ENCODE measurements at places on chromosomes 5 and 9.

GRCh38 chr5:3843706-3844105 is 248.1 kb downstream of the IRX1 start:
- DNase-seq = no peak

GRCh38 chr9:18007621-18008020 is 428.8 kb downstream of the SH3GL2 start:
- DNase-seq = no peak

GRCh38 chr5:39654715-39655114 is 229.9 kb upstream of the DAB2 start:
- DNase-seq = no peak

GRCh38 chr9:134132208-134132870 is 3.5 kb upstream of the WDR5 start:
- no peak for DNase-seq

DNA sequence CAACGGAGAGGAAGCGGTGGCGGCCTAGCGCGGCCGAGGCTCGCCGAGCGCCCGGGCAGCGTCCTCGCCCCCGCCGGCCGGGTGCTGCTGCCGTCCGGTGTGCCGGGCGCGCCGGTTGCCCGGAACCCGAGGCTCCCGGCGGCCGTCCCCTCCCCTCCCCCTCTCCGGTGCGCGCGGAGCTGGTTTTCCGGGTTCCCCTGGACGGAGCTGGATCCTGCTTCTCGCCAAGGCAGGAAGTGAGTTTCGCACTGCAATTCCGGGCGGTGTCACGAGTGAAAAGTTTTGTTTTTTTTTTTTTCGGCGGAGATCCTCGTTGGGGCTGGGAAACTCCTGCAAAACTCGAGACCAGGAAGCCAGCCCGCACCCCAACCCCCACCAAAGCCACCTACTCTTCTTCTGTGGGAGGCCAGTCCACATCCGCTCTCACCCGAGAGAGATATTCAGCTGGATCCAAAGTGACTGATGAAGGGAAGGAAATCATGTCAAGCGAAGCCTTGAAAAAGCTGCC is at the start of gene ERBIN:
Gene ERBIN (plus strand): TSS at position 300 of the 508 bp plus-strand sequence. CDS start 66,144 bp downstream, outside the sequence.
- DNase-seq = peak; percentile 40

DNA sequence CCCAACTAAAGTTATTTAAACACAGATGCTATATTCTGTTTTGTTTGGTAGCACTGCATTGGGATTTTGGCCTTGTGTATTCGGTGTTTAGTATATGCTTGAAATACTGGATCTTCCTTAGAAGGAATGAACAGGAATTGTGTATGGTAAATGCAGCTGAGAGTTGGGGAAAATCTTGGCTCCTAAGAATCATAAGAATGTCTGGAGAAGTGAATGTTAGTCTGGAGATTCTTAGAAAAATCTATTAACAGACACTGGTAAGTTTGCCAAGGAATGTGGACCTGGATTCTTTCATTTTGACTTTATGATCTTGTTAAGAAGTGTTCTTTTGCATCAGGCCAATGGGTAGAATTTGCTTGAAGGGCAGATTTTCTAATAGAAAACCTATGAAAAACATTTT is 38.9 kb downstream of the SNX30 start:
- no peak for DNase-seq

DNA sequence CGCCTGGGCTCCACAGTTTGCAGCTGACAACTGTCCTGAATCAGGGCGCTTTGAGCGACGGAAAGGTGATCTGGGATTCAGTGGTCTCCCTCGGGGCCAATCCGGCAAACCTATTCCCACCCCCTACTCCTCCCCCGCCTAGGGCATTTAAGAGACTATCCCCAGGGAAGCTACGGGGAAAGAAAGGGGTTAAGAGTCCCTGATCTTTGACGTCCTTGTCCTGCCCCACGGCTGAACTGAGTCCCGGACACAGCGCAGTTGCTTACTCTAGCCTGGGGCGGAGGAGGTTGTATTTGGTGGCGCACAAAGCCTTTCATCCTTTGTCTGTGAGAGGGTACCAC is 3.4 kb downstream of the RORB start:
- DNase-seq = no peak

- DNase-seq = no peak
These were observed 484 bp downstream of the GFM2 start for GRCh38 chr5:74766418-74766848.

DNA sequence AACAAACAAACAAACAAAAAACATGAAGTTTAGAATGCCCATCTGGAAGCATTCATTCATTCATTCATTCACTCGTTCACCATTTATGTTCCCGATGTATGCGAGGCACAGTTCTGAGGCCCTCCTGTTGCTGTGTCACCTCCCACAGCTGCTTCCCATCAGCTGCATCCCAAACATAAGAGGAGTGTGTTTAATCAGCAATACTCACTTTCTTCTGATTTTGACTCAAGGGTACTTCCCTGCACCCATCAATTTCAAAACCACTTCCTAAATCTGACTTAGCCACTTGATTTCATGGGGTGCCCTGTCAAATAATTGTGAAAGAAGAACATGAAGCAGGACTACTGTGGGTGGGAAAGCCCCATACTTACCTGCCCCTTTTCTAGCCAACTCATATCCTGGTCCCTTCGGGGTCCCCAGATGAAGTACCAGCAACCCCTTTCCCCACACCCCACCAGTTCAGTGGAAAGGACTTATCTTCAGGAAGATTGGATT is 128.0 kb upstream of the IL12B start:
- peak; percentile 38 for DNase-seq

GRCh38 chr5:110973510-110973909 is 98.0 kb upstream of the TSLP start:
- no peak for DNase-seq

GRCh38 chr5:89071941-89072331 is 189.0 kb upstream of the MEF2C start:
- no peak for DNase-seq

- no peak for DNase-seq
These were observed 10.4 kb downstream of the ABLIM3 start for GRCh38 chr5:149151717-149152116.

GRCh38 chr5:119420169-119420568 is 32.1 kb upstream of the HSD17B4 start:
- no peak for DNase-seq
